ENCODE measurements at places on chromosomes 7 and 10.

DNA sequence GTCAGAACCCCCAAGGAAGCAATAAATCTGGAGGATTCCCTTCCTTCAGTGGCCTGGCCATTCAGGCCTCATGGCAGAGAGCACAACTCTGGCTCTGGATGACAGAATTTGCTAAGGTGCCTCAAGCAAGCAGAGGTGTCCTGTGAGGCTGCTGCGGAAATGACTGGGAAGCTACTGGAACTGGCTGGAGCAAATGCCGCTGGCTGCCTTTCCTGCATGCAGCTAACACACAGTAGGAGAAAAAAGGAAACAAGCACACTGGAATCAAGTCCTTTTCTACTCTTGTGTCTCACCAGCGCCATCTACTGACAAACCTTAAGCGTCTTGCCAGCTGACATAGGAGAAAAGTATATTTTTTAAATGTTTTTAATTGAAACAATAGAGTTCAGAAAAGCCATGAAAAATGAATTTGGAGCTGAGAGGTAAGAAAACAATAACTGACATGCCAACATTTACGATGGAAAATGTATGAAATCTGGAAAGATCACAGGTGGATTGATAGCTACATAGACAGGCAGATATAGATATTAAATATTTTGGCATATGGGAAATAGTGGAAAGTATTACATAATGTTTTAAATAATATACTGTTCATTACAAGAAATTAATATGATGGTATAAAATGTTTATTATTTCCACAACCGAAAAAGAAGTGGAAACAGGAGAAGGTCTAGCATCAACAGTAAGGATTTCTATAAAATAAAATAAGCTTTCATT lies 951.6 kb downstream of the ANKRD7 start:
- peak; percentile 98 for DNase-seq

DNA sequence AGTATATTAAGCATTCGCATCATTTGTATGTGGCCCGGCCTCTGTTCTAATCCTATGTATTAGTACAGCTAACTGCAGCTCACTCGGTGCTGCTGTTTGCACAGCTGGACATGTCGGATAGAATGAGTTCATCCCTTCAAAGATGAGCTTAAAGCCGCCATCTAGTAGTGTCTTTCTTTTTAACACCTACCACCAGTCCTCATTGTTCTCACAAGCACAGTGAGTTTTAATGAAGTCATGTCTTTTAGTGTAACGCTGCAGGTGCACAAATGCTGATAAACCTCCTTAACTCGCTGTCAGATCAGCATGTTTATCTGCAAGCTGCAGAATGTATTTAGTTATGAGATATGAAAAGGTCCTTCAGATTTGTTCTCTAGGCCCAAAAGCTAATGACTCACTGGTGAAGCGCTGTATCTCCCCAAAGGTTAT lies 247.5 kb downstream of the MTERF1 start:
- no peak for DNase-seq

DNA sequence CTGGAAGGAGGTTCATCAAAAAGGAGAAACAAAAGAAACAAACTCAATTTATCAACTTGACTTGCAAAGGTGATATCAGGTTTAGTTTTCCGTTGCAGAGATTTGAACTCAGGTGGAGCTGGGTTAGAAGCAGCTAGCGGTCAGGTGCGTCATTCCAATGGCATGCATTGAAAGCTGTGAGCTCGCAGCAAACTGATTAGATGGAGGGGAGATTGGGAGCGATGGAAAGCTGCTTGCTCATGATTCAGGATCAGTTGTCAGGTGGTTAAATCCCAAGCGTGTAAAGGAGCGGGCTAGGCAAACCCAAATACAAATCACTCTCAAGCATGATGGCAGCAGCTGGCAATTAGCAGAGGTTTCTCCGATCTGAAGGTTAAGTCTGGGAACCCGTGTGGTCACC lies 49.3 kb upstream of the AFAP1L2 start:
- DNase-seq: peak; percentile 28

GRCh38 chr10:132449811-132450181 lies 52.8 kb downstream of the PWWP2B start:
- DNase-seq: no peak

DNA sequence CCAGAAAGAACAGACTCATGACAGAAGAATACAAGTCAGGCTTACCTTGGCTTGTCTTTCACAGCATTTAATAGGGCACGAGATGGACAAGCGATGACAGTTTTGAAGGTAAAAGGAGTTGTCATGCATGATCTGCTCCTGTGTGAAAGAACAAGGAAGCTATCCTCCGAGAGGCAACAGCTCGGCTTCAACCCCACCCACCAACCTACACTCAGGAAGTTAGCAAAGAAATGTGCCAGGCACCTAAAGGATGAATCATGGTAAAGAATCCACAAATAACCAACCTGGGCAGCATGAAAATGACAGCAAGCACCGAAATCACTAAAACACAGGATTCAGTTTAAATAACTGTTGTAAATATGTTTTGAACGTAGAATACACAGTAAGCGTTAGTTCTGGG lies 700.2 kb downstream of the TYW1 start:
- no peak for DNase-seq

DNA sequence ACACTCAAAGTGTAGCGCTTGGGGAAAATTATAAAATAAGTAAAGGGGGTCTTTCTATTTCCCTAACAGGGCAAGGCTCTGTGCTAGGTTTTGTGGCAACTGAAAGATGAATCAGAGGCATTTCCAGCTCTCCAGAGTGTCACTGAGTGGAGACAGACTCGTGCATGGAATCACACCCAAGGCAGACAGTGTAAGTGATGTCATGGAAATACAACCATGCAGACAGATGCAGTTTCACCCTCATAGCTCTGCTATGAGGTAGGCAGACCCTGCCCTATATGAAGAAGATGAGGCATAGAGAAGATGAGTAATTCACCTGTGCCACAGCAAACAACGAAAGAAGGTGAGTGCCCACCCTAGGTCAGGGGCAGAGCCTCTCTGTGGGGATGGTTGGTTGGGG lies 57.2 kb upstream of the PITRM1 start:
- no peak for DNase-seq

- no peak for DNase-seq
These were observed 14.9 kb downstream of the CAMK2G start for GRCh38 chr10:73859428-73859783.

DNA sequence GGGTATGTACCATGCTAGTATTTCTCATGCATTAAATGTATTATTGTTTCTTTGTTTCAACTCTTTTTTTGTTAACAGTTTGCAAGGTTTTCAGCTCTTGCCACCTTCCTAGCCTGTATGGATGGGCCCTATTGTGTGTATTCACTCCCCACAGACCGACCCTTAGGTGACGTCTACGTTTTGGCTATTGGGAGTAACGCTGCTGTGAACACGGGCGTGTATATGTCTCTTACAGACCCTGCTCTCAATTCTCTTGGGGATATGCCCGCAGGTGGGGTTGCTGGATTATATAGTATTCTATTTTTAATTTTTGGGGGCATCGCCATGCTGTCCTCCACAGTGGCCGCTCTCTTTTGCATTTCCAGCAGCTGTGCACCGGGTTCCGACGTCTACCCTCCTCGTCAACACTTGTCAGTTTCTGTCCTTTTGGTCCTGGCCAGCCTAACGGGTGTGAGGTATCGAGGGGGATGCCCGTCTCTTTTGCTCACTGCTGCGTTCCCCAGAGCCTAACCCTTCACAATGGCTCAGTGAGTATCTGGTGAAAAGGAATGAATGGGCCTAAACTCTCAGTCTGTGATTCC lies 64.1 kb upstream of the GNA12 start:
- no peak for DNase-seq

DNA sequence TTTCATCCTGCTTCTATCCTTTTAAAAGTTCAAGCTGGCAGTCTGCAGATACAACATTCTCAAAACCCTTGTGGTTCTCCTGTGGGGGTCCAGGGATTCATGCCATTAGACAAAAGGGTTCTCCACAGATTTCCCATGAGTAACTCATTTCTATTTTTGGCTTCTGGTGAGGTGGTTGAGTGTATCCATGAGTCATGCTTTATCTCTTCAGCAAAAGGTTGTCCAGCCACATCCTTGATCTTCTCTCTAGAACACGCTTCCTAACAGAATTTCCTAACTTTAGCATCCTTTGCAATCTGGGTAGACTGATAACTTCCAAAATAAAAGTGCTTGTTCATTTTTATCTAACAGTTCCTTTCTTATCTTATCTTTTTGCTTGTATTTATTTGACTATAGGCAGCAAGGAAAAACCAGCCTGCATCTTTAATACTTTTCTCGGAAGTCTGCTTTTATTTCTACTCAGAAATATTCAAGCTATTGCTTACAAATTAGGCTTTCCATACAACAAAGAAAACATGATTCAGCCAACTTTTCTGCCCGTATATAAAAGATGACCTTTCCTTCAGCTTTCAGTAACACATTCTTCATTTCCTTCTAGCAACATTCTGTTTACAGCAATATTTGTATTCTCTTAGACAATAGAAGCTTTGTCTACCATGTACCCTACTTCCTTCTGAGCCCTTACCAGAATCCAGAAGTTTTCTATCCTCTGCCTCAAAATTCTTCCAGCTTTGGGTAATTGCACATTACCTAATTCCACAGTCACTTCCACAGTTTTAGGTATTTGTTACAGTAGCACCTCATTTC lies 79.3 kb upstream of the IL6 start:
- no peak for DNase-seq

DNA sequence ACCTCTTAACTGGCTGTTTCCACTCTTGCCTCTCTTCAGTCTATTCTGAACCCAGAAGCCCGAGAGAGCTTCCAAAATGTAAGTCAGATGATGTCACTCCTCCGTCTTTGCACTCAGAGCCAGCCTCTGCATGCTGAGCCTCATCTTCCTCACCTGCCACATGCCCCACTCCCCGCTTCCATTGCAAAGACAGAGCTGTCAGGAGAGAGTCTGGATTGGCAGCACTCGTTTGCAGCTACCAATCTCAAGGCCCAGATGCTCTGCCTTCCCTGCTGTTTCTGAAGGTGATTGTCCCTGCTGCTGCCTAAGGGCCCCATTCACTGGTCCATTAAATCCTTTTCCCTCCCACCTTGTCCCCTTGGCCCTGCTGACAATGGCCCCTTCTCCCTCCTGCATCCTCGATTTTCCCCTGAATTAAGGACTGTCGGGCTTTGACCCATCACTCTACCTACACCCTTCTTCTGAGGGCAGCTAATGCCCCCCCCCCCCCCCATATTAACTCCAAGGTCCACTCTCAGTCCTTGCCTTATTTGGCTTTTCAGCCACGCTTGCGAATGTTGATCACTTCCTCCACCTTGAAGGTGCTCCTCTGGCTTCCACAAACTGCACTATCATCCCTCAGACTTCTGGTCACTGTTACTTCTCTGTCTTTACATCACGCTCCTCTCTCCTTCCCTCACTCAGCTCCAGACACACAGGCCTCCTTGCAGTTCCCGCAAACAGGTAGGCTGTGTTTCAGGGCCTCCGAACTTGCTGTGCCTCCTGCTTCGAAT lies 98.5 kb downstream of the CHN2 start:
- no peak for DNase-seq

- no peak for DNase-seq
These were observed 93.4 kb upstream of the AUTS2 start for GRCh38 chr7:69504733-69505420.

GRCh38 chr7:26918241-26918640 lies 53.9 kb upstream of the SKAP2 start:
- DNase-seq: no peak

DNA sequence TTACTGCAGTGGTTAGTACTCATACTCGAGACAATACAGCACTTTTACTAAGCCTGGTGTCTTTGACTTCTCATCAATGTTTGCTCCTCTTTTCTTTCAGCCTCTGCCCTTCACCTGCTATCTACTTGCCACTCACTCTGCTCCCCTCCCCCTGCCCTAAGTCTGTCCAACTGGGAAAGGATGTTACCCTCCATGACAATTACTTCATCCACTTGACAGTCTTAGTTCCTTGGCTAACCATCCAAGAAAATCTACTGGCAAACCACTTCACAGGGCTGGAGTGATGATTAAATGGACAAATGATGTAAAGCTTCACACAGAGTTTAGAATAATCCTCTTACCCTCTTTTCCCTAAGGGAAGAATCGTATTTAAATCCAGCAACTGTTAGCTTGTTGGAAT lies 8.2 kb upstream of the DLD start:
- no peak for DNase-seq

DNA sequence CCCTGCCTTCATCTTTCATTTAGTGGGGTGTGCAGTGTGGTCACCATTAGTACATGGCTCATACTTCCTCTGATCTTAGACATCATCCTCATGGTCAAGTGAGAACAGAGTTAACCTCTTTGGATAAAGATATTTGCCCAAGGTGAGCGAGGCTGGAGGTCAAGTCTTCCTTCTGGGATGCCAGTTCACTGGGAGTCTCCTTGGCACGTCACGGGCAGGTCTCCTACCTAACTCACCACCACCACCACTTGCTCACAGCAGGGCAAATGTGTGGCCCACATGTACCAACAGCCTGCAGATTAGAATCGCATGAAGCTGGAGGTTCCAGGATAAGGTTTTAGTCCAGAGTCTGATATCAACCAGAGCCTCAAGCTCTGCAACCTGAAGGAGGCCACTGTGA lies 164.6 kb downstream of the USP6NL start:
- DNase-seq: no peak

DNA sequence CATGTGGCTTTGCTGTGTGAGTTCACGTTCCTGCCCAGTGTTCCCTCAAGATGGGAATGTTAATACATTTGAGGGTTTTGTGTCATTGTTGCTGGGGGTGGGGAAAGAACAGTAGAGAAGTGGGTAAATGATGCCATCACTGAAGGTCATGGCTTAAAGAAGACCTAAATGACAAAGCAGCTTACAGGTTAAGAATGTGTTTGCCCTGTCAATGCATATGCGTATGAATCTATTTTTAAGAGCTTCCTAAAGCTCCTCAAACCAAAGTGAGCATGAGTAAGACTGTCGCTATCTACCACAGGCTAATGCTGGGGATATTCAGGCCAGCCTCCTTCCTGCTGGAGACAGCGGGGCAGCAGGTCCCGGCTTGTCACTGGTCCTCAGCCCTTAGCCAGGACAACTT lies 162.9 kb downstream of the CREB5 start:
- no peak for DNase-seq

GRCh38 chr7:20562461-20562860 lies 53.0 kb upstream of the ABCB5 start:
- no peak for DNase-seq

DNA sequence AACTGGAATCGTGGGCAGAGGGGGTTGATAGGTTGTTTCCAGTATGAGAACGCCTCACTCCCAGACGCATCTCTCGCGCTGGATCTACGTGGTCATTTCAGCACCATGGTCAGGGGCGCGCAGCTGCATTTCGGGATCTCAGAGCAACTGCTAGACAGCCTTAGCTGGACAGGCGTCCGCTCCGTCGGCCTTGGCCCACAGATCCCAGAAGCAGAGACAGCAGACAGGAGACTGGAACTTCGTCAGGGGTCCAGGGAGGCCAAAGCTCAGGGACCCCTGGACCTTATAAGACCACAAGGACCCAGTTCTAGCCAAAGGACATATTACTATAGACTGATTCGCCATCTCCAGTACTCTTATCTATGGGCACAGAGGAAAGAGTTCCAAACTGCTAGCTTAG lies 5.3 kb downstream of the NEUROG3 start:
- DNase-seq: peak; percentile 90

DNA sequence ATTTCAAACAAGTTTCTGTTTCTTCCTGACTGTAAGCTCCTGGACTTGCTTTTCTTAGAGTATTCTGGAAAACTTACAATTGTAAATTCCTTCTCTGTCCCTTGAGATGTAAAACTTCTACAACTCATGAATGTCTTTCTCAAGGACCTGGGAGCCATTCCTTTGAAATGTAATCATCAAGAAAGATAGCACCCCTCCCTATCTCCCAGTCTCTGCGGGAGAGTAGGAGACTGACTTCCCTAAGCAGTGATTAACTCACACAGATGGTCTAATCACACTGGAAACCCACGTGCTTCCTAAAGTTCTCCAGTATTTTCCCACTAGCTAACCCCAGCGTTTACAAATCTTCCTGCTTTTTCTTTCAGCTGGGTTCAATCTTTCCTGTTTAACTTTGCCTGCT lies 549.4 kb downstream of the SORCS1 start:
- DNase-seq: peak; percentile 57
